Osteocyte (in vitro differentiated cells): ENCODE measurements at places on chromosomes 2 and 18. TPM values are rescaled to one million over a fixed set of nuclear protein-coding genes. Genes with fewer than 3 reads are reported as not detected.
A peak's percentile ranks its signal among the peaks of the same experiment; 100 is the strongest.

Gene KIF5C
- 10.2 and 10.7 TPM in 2 replicates for total RNA-seq

- no peaks in the 10 kb centered on the region for H3K27me3 ChIP-seq
- H3K4me3 ChIP-seq: no peak overlapping the region
- H3K4me1 ChIP-seq: peaks cover 46% of the 10 kb centered on the region
- no peaks in the 10 kb centered on the region for H3K36me3 ChIP-seq
Measured at GRCh38 chr2:200624658-200625057, 38.8 kb downstream of the AOX1 start.

GRCh38 chr2:86036669-86037138, 69.0 kb downstream of the POLR1A start:
- H3K4me1 ChIP-seq: peaks cover 46% of the 10 kb centered on the region
- peak overlapping the region; percentile 46 for H3K4me3 ChIP-seq
- H3K36me3 ChIP-seq: peaks cover 35% of the 10 kb centered on the region
- peak overlapping the region; percentile 97 for H3K27ac ChIP-seq
- H3K27me3 ChIP-seq: no peaks in the 10 kb centered on the region

Gene HOXD4
- total RNA-seq: not detected in 2 replicates

GRCh38 chr2:234047361-234047760, 3.1 kb upstream of the SPP2 start:
- no peaks in the 10 kb centered on the region for H3K4me1 ChIP-seq
- no peak overlapping the region for H3K27ac ChIP-seq
- H3K27me3 ChIP-seq: peaks cover 71% of the 10 kb centered on the region
- H3K4me3 ChIP-seq: no peak overlapping the region
- no peaks in the 10 kb centered on the region for H3K36me3 ChIP-seq
- no peak for DNase-seq

- no peaks in the 10 kb centered on the region for H3K27me3 ChIP-seq
- peak overlapping the region; percentile 99 for H3K27ac ChIP-seq
- no peak overlapping the region for H3K4me3 ChIP-seq
- DNase-seq: no peak
- H3K36me3 ChIP-seq: no peaks in the 10 kb centered on the region
Measured at GRCh38 chr18:77099485-77100370, 32.9 kb downstream of the MBP start.

DNA sequence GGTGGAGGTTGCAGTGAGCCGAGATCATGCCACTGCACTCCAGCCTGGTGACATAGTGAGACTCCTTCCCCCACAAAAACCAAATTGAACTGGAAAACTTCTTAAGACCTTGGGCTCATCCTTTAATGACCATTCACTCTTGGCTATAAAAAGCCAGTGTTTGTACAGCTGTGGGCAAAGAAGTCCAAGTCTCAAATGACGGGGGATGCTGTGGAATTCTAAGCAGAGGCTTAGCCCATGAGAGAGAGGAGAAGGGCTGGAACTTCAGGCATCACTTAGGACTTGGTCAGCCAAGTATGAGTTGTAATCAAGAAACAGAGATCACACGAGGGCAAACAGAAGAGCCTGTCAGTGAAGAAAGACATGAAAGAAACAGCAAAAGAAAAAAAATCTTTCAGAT, 79.3 kb upstream of the POU3F3 start:
- peak overlapping the region; percentile 77 for H3K27ac ChIP-seq
- no peak overlapping the region for H3K4me3 ChIP-seq
- H3K36me3 ChIP-seq: peaks cover 8% of the 10 kb centered on the region
- H3K4me1 ChIP-seq: peaks cover 23% of the 10 kb centered on the region

Gene GPR55
- total RNA-seq: not detected in 2 replicates

- H3K27me3 ChIP-seq: peaks cover 3% of the 10 kb centered on the region
- no peaks in the 10 kb centered on the region for H3K36me3 ChIP-seq
- DNase-seq: no peak
- H3K27ac ChIP-seq: no peak overlapping the region
- H3K4me1 ChIP-seq: no peaks in the 10 kb centered on the region
- H3K4me3 ChIP-seq: no peak overlapping the region
Measured at GRCh38 chr2:102005989-102006885, 14.5 kb downstream of the IL1R2 start.

GRCh38 chr2:205758500-205758899, 76.2 kb downstream of the NRP2 start:
- H3K4me1 ChIP-seq: peaks cover 57% of the 10 kb centered on the region
- H3K27me3 ChIP-seq: no peaks in the 10 kb centered on the region
- H3K36me3 ChIP-seq: peaks cover 8% of the 10 kb centered on the region

DNA sequence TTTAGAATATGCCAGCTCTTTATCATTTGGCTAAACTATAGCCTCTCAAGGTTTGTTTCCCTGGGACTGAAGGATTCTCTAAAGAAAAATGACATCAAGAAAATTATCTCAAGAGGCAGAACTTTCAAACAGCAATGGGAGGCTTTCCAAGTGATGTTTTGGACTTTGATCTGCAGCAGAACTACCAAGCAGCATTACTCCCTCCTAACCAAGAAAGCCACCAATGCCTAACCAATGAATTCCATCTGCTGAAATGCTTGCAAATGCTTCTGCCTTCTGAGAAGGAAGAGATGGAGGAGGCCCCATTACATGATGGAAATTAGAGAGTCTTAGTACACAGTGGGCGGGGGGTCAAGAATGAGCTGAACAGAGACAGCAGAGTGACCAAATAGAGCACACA, 95.1 kb upstream of the SLC35G4 start:
- no peak overlapping the region for H3K27ac ChIP-seq
- no peaks in the 10 kb centered on the region for H3K27me3 ChIP-seq
- H3K36me3 ChIP-seq: no peaks in the 10 kb centered on the region
- DNase-seq: no peak
- H3K4me1 ChIP-seq: no peaks in the 10 kb centered on the region

Gene RGPD6
- total RNA-seq: 14.4 and 16.0 TPM in 2 replicates

DNA sequence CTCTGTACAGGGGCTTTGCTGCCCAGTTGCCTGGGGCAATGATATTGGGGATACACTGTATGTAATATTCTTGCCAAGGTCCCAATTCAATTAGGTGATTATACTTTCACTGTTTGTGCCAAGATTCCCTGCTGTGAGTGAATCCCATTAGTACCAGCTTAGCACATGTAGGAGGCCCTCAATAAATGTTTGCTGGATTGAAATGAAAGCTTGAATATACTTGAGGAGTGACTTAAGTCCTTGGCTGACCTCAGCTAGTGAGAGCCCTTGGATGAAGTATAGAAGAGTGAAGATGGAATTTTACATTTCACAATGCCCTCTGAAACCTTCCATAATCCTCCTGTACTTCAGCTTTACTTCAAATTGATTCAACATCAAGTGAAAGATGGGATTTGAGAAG, 102.9 kb downstream of the GATA6 start:
- no peak overlapping the region for H3K4me3 ChIP-seq

GRCh38 chr2:1088192-1088860, 137.7 kb downstream of the SNTG2 start:
- H3K36me3 ChIP-seq: no peaks in the 10 kb centered on the region
- DNase-seq: no peak
- H3K27ac ChIP-seq: no peak overlapping the region
- peaks cover 2% of the 10 kb centered on the region for H3K27me3 ChIP-seq
- peaks cover 9% of the 10 kb centered on the region for H3K4me1 ChIP-seq
- H3K4me3 ChIP-seq: no peak overlapping the region
